ENCODE measurements at places on chromosomes 1 and 21. TPM values are rescaled to one million over a fixed set of nuclear protein-coding genes. Genes with fewer than 3 reads are reported as not detected.
A peak's percentile ranks its signal among the peaks of the same experiment; 100 is the strongest.

DNA sequence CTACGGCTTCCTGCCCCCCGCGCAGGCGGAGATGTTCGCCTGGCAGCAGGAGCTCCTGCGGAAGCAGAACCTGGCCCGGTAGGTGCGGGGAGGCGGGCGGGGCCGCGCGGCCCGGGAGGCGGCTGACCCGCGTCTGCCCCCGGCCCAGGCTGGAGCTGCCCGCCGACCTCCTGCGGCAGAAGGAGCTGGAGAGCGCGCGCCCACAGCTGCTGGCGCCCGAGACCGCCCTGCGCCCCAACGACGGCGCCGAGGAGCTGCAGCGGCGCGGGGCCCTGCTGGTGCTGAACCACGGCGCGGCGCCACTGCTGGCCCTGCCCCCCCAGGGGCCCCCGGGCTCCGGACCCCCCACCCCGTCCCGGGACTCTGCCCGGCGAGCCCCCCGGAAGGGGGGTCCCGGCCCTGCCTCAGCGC, 16.6 kb downstream of the NOC2L start:
- H3K27me3 ChIP-seq: peaks cover 32% of the 10 kb centered on the region
- DNase-seq: no peak
- peaks cover 4% of the 10 kb centered on the region for H3K4me1 ChIP-seq

DNA sequence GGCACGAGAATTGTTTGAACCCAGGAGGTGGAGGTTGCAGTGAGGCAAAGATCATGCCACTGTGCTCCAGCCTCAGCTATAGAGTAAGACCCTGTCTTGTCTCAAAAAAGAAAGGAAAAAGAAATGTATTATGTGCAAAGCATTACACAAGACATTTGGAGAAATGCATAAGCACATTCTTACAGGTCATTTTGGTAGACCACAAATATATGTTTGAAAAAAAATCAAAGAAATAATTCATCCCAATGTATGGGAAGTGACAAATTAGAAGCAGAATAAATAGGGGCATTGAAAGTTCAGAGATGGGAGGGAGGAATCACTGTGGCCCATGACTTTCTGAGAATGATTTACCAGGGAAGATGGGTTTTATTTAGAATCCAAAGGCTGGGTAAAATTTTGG, 283.5 kb upstream of the ADAMTS5 start:
- H3K27ac ChIP-seq: no peak overlapping the region
- no peaks in the 10 kb centered on the region for H3K4me1 ChIP-seq
- DNase-seq: no peak

- H3K4me3 ChIP-seq: peak overlapping the region; percentile 78
- peaks cover 38% of the 10 kb centered on the region for H3K36me3 ChIP-seq
- peak overlapping the region; percentile 91 for H3K27ac ChIP-seq
Observed at GRCh38 chr21:43867332-43867703, 2.3 kb downstream of the AGPAT3 start.

DNA sequence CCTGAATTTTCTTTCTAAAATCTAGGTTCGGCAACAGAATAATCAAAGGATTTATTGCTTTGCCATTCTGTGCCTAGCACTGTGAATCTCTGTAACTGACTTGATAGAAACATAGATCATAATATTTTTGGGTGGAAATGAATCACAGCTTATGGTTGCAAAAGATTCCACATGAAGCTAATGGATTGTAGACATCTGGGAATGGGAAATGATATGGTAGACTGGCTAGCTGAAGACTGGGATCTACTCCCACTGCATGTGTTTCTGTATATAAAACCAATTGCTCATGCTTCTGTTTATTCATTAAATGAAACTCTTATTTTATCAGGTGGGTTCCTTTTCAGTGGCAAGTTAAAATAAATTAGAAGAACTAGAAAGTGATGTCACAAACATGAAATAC, 395.6 kb downstream of the ST6GALNAC3 start:
- H3K27me3 ChIP-seq: no peaks in the 10 kb centered on the region
- no peaks in the 10 kb centered on the region for H3K4me1 ChIP-seq
- no peak overlapping the region for H3K4me3 ChIP-seq
- H3K27ac ChIP-seq: no peak overlapping the region
- H3K36me3 ChIP-seq: no peaks in the 10 kb centered on the region

DNA sequence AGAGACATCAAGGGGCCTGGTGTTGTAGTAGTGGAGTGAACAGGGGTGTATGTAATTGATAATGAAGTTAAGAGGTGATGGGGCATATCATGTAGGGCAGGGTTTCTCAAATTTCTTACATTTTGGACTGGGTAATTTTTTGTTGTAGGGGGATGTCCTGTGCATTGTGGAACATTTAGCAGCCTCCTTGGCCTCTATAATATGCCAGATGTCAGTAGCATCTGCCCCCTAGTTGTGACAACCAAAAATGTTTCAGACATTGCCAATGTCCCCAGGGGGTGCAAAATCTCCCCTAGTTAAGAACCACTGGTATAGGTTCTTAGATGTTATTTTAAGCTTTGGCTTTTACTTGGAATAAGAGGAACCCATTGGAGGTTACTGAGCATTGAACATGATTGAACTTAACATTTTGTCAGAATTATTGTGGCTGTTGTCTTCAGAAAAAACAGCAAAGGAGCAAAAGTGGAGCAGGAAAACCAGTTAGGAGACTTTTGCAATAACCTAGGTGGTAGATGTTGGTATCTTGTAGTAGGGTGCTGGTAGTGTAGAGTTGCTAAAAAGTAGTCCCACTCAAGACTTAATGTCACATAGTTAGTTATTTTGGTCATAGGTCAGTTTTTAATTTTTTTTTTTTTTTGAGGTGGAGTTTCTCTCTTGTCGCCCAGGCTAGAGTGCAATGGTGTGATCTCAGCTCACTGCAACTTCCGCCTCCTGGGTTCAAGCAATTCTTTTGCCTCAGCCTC, 6.2 kb downstream of the ZNF326 start:
- peaks cover 25% of the 10 kb centered on the region for H3K36me3 ChIP-seq
- H3K27me3 ChIP-seq: no peaks in the 10 kb centered on the region
- no peak for DNase-seq
- no peak overlapping the region for H3K4me3 ChIP-seq
- H3K4me1 ChIP-seq: peaks cover 31% of the 10 kb centered on the region

GRCh38 chr1:212819726-212820125, 27.7 kb downstream of the SPATA45 start:
- no peak overlapping the region for H3K4me3 ChIP-seq
- no peaks in the 10 kb centered on the region for H3K27me3 ChIP-seq
- peaks cover 3% of the 10 kb centered on the region for H3K4me1 ChIP-seq
- no peaks in the 10 kb centered on the region for H3K36me3 ChIP-seq
- no peak overlapping the region for H3K27ac ChIP-seq
- DNase-seq: no peak

GRCh38 chr1:7583291-7584096, 187.6 kb upstream of the VAMP3 start:
- H3K27ac ChIP-seq: no peak overlapping the region
- H3K4me3 ChIP-seq: no peak overlapping the region
- H3K36me3 ChIP-seq: no peaks in the 10 kb centered on the region
- H3K27me3 ChIP-seq: no peaks in the 10 kb centered on the region

- no peaks in the 10 kb centered on the region for H3K27me3 ChIP-seq
- no peak overlapping the region for H3K4me3 ChIP-seq
- DNase-seq: no peak
- H3K36me3 ChIP-seq: no peaks in the 10 kb centered on the region
- no peak overlapping the region for H3K27ac ChIP-seq
Observed at GRCh38 chr21:38438462-38438893, 59.8 kb downstream of the ERG start.

DNA sequence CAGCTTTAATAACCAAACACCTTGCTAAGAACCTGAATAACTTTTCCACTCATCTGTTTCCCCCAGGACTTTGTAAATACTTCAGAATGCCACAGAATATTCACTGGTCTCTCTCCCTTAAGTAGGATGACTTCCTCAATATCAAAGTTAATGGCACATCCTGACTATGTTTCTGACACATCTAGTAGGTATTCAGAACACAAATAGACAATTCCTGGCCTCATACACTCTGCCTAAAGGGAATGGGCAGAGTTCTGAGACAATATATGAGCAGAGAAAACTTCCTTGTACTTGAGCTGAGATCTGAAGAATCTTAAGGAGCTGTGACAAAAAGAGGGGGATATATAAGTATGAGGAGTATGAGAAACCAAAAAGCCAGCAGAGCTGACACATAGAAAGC, 34.8 kb downstream of the ANKRD13C start:
- H3K4me3 ChIP-seq: no peak overlapping the region
- H3K36me3 ChIP-seq: peaks cover 13% of the 10 kb centered on the region
- no peaks in the 10 kb centered on the region for H3K27me3 ChIP-seq
- H3K4me1 ChIP-seq: peaks cover 10% of the 10 kb centered on the region
- no peak overlapping the region for H3K27ac ChIP-seq

Gene MPL
- not detected for total RNA-seq

Gene HMGCS2
- total RNA-seq: not detected

Gene URB2
- 15.1 TPM for total RNA-seq

Gene ERRFI1
- 0.22 TPM for total RNA-seq
